ENCODE measurements at places on chromosomes 4 and X.

DNA sequence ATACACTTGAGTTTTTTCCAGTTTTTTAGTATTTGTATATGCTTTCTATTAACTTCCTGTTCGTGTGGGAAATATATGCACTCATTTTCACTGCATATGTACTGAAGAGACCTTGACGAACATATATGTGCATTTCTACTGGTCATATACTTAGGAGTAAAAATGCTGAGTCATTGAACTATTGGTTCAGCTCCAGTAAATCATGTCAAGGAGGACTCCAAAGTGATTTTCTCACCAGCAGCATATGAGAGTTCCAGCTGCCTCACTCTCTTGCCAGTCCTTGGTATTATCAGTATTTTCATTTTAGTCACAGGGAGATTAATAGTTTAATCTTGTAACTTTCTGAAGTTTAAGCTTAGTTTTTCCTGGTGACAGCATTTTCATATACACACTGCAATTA, 2750.2 kb downstream of the ARAP2 start:
- no peak for DNase-seq

GRCh38 chr4:94345266-94345665, 2.6 kb upstream of the HPGDS start:
- no peak for DNase-seq

- no peak for DNase-seq
Observed at GRCh38 chr4:1271686-1272085, 18.0 kb upstream of the MAEA start.

- no peak for DNase-seq
Observed at GRCh38 chr4:94349193-94349592, 6.6 kb upstream of the HPGDS start.

- no peak for DNase-seq
Observed at GRCh38 chr4:26139310-26139924, 181.4 kb upstream of the RBPJ start.

DNA sequence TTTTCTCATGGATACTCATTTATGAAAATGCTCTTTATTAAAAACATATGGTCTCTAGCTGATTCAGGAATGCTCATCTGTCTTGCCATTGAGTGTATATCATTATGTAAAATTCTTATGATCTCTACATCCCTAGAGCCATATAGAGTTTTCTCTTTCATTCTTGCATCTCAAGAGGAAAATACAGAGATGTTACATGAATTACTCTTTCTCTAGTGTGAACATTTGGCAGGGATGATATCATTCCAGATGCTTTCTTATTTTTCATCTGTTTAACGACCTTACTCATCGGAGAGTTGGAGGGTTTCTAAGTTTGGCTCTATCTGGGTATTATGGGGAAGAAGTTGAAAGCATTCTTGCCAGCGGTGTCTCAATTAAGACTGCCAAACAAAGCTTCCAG, 202.9 kb upstream of the SLC7A11 start:
- no peak for DNase-seq

GRCh38 chr4:2482192-2482591, 13.3 kb downstream of the RNF4 start:
- DNase-seq = no peak

- no peak for DNase-seq
Observed at GRCh38 chr4:75745161-75745560, 20.8 kb downstream of the USO1 start.

DNA sequence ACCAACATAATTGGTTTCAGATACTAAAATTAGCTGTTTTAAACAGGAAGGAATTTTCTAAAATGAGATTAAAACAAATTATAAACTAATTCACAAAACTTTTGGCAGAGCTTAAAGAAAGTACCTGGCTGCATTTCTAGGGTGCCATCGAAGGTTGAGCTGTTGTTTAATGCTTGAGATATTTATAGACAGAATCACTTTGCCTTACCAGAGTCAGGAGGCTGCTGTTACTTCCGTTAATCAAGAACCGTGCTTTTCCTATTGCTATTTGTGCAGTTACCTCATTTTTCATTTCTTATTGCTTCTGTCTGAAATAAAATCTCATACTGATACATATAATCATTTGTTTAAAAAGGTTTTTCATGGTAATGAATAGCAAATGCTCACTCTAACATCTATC, 242.9 kb downstream of the TECRL start:
- no peak for DNase-seq

DNA sequence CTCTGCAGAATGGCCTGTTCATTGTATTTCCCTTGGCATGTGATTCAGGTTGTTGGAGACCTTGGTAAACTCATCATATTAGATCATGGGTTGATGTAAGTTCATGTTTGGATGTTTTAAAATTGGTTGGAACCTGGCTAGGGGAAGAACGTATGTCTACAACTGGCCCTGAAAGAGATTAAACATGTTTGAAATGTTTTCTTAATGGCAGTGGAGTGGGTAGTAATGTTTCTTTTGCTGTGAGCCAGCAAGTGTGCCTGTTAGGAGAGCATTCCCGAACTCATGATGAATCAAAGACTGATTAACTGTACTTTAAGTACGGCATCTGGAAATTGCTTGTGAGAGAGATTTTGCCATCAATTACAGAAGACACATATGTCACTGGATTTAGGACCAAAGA, 44.5 kb upstream of the SLC4A4 start:
- no peak for DNase-seq

DNA sequence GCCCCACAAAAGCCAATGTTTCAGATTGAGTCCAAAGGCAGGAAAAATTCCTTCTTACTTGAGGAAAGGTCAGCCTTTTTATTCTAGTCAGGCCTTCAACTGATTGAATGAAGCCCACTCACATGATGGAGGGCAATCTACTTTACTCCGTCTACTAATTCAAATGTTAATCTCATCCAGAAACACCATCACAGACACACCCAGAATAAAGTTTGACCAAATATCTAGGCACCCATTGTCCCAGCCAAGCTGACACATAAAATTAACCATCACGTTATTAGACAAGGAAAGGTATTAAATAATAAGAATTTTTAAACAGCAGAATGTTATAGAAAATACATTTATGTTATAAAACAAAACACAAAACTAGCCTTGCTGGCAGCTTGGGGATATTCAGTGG, 32.9 kb upstream of the SMIM10L2A start:
- no peak for DNase-seq

- no peak for DNase-seq
Observed at GRCh38 chrX:113059714-113060113, 219.1 kb upstream of the AMOT start.

DNA sequence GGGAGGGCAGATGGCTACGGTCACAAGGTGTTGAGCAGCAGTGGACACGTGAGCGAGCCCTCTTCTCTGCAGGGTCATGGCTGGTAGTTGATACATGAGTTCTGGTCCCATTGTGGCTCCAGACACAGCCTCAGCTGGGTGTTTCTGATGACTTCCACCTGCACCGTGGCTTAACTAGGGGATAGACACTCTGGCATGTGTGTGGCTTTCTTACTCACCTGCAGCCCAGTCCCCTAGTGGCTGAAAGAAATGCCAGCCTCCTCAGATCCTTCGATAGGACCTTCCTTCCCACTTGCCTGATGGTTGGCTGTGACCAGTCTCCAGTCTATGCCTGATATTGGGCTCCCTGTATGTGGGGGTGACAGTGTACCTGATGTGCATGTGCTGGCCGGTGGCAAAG, 5.0 kb downstream of the GPR78 start:
- no peak for DNase-seq

- DNase-seq = no peak
Observed at GRCh38 chr4:53671757-53672156, 80.5 kb upstream of the LNX1 start.

- no peak for DNase-seq
Observed at GRCh38 chr4:174910271-174910670, 7.9 kb upstream of the ADAM29 start.

- no peak for DNase-seq
Observed at GRCh38 chr4:54446581-54446980, 211.2 kb upstream of the KIT start.

DNA sequence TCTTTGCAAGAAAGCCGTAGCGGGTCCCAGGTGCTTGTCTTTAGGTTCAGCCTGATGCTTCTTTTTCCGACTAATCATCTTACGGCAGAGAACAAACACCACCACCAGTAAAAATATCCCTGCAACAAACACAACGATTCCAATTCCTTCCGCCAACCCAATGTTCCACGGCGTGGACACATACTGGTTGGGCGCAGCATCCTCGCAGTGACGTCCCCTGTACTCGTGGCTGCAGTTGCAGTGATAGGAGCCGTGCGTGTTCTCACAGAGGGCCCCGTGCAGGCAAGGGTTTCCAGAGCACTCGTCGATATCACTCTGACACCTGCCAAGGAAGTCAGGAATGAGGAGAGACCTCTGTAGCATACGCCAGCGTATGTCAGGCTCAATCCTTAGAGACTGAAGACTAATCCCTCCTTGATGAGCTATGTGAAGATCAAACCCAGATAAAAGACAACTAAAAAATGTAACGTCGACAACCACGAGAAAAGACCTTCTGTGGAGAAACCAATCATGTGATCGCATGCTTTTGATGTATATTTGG, 41.6 kb upstream of the MTNR1A start:
- DNase-seq = no peak

DNA sequence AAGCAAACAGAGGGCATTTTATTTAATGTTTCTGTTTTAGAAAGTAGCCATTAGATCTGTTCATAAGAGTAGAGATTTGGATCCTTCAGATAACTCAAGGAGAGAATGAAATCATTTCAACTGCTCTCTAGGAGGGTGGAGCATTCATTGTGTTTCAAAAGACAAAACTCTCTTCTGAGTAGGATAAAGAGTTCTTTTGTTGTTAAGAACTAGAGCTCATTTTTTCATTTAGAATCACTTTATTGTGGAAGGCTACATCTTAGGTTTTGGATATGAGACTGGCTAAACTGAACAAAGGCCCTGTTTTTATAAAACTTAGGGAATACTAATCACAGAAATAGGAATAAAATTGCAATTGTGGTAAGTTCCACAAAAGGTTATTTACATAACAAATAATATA, 193.9 kb upstream of the PCDH10 start:
- no peak for DNase-seq

DNA sequence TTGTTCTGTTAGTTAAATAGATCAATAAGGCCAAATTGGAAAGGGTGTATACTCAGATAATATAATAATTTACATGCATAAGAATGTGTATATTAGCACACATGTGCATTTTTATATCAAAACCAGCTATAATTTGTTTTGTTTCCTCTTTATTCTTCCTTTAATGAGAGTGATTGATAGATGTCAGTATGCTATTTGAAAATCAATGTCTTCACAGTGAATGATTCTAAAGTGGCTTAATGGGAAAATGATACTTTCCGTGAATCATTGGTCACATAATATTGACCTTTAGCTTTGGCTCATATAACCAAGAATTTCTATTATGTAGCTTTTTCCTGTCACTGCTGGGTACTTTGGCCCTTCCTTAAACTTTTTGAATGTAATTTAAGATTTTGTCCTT, 48.6 kb downstream of the PLS3 start:
- no peak for DNase-seq

DNA sequence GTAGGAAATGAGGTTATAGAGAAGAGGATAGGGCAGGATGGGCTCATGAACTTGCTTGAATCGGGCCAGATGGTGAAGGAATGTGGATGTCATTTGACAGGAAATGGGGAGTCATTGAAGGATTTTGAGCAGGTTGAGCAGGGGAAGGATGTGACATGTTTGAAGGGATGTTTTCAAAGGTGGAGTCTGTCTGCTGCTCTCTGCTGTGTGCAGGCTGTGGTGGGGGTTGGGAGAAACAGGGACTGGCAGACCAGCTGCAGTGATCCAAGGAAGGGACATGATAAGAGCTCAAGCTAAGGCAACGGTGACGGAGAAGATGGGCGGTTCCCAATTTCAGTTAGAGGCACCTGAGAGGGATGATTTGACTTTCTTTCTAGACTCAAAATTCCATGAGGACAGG, 14.0 kb upstream of the XPNPEP2 start:
- DNase-seq = no peak

GRCh38 chr4:27006646-27007045, 146.0 kb downstream of the STIM2 start:
- DNase-seq = no peak

- DNase-seq = no peak
Observed at GRCh38 chr4:57184378-57185029, 74.3 kb upstream of the IGFBP7 start.

GRCh38 chrX:63284659-63285058, 66.5 kb downstream of the SPIN4 start:
- DNase-seq = no peak

DNA sequence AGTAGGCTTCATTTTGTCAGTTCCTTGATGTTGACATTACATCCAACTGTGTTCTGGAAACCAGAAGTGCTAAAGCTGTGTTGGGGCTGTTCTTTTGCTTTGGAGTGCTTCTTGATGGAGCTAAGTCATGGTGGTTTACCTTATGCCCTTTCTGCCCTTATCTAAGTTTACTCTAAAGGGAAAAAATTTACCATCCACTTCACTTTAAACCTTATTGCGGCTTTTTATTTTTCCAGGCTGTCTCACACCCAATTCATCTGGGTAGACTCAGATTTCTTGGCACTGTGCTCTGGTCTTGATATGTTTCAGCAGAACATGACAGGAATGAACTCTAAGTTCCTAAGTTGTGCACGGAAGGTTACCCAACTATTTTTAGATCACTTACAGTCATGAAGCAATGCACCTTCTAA, 104.7 kb upstream of the TTC29 start:
- DNase-seq = no peak

GRCh38 chr4:91092398-91092980, 965.3 kb downstream of the CCSER1 start:
- DNase-seq = no peak

GRCh38 chr4:10656988-10657387, 27.6 kb downstream of the CLNK start:
- no peak for DNase-seq

- no peak for DNase-seq
Observed at GRCh38 chr4:175531405-175532091, 280.5 kb downstream of the GPM6A start.

GRCh38 chr4:22334155-22334554, 181.7 kb downstream of the ADGRA3 start:
- DNase-seq = no peak

DNA sequence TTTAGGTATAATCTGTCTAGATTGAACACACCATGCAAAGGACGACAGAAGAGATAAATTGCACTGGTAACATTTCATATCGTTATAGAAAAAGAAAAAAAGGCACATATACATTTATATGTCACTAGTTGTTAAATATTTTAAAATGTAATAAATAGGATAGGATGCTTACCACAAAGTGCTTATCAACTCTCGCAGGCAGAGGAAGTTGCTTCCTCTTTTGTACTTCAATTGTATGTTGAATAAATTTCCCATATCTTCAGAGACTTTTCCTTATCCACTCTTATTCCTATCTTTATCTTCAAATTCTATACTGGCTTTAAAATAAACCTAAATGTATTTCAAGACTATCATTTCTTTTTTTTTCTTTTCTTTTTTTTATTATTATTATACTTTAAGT, 163.3 kb upstream of the SPOCK3 start:
- DNase-seq = no peak

GRCh38 chrX:111168314-111168713, 72.3 kb downstream of the PAK3 start:
- DNase-seq = no peak

DNA sequence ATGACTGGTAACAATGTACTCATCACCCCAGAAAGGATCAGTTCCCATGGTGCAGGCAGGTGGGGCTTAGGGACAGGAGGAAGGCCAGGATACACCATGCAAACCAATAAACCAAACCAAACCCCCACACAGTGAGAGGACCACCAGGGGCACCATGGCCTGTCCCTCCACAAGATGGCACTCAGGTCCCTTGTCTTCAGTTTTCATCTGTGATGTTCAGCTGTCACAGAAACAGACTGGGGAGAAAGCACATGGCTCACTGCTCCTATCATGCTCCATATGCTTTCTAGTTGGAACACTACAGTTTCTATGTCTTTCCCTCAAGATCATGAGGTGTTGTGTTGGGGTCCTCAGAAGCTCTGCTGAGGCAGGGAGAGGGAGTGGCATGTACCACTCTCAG, 10.1 kb downstream of the HS3ST1 start:
- peak; percentile 24 for DNase-seq
